ENCODE measurements at places on chromosomes 12 and 14.

DNA sequence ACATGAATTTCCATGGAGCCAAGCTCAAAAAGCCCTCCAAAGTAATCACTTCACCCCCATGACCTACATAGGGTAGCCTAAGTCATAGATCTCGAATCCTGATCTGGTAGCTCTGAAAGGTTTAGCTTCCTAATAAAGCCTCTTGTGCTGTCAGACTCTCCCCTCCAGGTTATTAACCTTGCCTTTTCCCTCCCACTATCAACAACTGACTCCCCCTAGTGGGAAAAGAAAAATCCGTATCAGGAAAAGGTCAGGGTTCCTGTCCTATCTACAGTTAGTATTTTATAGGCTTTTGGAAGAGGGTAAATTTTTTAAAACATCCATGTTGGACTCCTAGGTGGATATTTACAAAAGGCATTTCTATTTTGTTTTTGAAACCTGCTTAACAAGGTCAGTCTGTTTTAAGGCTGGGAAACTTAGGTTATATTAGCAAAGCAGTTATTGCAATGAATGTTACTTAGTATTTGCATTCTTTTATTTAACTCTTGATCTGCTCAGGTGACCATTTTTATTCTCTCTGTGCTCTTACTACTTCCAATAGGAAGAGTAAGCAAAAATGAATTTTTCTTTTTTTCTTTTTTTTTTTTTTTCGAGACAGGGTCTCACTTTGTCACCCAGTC lies 8.0 kb downstream of the YY1 start:
- ATAC-seq: peak; percentile 50

DNA sequence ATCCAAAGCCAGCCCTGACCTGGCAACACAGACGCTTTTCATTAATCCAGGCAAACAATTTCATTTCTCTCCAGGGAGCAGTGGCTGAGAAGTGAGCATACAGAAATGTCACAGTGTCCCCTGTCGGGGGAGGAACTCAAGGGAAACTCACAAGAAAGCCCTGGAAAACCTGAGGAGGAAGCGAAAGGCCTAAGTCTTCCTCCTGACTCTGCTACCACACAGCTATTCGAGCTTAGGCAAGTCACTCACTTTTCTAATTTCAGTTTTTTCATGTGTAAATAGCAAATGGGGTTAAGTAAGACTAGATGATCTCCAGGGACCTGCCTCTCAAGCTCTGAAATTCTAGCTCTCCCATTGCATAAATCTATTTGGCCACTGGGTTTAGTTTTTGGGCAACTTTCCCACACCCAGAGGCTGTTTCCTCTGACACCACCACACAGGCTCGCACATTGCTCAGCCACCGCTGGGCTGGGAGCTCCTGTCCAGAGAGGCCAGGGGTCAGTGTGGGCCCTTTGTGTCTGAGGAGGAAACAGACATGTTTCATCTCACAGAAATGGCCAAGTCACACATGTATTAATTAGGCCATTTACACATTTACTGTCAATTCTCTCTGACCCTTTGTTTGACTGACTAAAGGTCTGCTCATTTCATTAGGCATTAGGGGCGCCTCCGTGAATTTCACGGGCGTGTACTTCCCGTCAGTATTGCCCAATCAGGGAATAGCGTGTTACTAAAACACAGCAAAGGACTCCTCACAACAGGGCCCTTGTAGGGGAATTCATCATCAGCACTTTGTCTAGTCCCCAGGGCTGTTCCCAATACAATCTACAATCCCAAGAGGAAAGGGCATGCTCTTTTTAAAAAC lies 9.8 kb upstream of the PNMA1 start:
- peak; percentile 89 for ATAC-seq

DNA sequence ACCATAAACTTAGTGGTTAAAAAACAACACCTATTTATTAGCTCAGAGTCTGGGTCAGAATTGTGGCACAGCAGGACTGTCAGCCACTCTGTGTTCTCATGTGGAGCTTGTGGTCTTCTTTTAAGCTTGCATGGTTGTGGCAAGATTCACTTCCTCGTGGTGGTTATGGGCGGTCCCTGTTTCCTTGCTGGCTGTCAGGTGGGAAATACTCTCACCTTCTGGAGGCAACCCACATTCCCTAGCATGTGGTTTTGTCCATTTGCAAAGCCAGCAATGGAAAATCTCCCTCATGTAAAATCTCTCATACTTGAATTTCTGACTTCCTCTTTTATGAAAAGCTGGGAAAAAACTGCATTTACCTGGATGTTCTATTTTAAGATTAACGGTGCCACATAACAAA lies 229.8 kb downstream of the ALX1 start:
- no peak for ATAC-seq

- ATAC-seq: no peak
These were observed 307.6 kb upstream of the FLRT2 start for GRCh38 chr14:85222341-85222740.

GRCh38 chr14:63454863-63455622 lies 88.1 kb downstream of the PPP2R5E start:
- ATAC-seq: no peak

GRCh38 chr12:131117438-131118245 lies 163.9 kb downstream of the ADGRD1 start:
- no peak for ATAC-seq

DNA sequence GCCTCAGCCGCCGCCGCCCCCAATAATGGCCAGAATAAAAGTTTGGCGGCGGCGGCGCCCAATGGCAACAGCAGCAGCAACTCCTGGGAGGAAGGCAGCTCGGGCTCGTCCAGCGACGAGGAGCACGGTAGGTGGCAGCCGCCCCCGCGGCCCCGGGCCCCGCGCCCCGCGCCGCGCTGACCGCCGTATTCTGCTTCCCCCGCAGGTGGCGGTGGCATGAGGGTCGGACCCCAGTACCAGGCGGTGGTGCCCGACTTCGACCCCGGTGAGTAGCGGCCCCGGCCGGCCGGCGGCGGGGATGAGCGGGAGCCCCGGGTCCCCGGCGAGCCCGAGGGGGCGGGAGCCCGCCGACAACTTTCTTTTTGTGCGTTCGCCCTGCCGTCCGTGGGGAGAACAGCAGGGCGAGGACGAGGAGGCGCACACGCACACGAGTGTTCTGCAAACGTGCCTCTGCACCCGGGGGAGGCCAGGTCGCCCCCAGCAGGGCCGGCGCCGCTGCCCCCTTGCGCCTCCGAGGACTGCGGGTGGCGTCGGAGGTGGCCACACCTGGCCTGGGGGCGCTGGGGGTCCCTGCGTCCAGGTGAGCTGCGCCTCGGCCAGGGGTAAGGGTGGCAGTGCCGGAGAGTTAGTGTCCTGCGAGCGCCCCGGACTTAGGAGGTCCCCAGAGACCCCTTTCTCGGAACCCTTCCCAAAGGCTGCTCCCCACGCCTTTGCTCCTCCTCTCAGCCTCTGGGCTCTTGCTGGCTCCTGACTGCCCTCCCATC lies 794 bp downstream of the RCOR1 start:
- peak; percentile 13 for ATAC-seq

- peak; percentile 98 for ATAC-seq
These were observed at the start of gene BICD1 for GRCh38 chr12:32106517-32107358. BICD1 (plus strand) TSS chr12:32106847; CDS start chr12:32107332, 485 bp downstream.

DNA sequence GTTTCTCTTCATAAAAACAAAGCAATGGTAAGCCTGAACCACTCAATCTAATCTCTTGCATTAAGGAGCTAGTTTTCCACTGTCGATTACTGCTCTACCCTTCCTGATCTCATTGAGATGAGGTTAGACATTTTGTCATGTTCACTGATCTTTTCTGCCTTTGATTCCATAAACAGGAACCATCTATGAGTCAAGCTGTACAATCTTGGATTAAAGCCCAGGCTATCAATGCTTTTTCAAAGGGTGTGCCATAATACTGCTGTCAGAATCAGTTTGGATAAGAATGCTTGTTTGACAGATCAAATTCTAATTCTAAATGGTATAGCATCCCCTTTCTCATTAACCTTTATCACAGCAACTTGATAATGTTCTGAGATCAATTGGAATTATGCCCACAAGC lies 16.1 kb downstream of the GRIP1 start:
- ATAC-seq: no peak

GRCh38 chr12:93957870-93958269 lies 190.5 kb upstream of the PLXNC1 start:
- no peak for ATAC-seq

DNA sequence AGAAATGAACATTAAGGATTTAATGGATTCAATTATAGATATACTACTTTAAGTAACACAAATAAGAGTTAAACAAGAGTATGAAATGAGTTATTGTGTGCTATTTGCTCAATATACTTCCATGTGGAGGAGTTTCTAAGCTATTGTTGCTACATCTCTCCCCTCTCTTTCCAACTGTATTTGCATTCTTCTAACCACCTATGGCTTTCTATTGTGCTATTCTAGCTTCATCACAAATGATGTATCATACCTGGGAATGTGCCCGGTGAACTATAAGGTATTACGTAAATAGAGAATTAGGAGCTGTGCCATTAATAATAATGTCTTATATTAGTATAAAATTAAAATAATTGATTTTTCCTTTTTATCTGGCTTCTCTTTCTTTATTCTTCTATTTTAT lies 87.1 kb upstream of the PLEKHG7 start:
- no peak for ATAC-seq

- ATAC-seq: no peak
These were observed 235.4 kb downstream of the SUDS3 start for GRCh38 chr12:118611770-118612169.

- no peak for ATAC-seq
These were observed 99.9 kb downstream of the ADGRD1 start for GRCh38 chr12:131053567-131053966.

DNA sequence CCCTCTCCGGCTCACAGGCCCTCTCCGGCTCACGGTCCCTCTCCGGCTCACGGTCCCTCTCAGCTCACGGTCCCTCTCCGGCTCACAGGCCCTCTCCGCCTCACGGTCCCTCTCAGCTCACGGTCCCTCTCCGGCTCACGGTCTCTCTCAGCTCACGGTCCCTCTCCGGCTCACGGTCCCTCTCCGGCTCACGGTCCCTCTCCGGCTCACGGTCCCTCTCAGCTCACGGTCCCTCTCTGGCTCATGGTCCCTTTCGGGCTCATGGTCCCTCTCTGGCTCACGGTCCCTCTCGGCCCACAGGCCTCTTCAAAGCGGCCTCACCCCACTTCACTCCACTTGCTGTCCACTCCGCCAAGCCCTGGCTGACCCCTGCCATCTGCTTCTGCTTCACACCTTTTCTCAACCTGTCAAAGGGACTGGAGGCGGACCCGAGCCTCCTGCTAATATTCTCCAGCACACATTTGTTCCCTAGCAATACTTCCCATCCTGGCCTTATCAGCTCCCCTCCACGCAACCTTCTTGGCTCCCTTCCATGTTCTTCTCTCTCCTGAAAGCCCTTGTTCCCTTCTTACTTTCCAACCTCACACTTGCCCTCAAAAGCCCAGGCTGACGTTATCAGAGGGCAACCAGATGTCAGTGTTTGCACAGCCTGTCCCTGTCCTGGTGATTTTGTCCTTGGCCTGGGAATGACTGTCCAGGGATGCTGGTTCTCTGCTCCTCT lies 176.7 kb downstream of the CALM1 start:
- no peak for ATAC-seq

DNA sequence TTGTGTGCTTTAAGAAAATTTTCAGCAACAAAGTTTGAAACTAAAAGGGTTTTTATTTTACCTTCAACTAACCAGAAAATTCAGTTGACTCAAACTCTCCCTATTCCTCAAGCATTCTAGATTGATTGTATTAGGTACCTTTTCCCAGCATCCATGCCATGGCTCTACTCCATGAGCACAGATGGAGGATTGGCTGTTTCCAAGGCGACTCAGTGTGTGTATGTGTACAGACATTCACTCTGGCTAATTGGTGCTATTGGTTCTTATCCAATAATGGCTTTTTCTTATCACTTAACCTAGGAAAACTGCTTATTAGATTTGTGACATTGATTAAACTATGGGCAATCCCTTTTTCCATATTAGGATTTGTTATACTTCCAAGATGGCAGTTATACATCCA lies 202.6 kb downstream of the ANO6 start:
- no peak for ATAC-seq

DNA sequence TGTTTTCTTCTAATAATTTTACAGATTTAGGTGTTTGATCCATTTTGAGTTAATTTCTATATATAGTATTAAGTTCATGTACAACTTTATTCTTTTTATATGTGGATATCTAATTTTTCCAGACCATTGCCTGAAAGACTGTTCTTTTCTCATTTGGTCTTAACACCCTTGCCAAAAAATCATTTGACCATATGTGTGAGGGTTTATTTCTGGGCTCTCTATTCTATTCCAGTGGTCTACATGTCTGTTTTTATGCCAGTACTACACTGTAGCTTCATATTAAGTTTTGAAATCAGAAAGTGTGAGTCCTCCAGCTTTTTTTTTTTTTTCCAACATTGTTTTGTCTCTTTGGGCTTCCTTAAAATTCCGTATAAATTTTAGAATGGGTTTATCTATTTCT lies 554.1 kb downstream of the KCNH5 start:
- no peak for ATAC-seq

DNA sequence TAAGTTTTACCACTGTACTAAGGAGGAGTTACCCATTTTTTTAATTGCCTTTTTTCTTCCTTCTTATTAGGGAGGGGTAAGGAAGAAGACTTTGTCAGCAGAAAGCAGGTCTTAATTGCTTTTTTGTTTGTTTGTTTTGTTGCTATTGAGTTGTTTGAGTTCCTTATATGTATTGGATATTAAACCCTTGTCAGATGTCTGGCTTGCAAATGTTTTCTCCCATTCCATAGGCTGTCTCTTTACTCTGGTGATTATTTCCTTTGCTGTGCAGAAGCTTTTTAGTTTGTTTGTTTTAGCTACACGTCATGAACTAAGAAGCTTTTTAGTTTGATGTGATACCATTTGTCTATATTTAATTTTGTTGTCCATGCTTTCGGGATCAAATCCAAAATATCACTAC lies 13.3 kb downstream of the SPIC start:
- ATAC-seq: no peak

GRCh38 chr14:73846947-73847346 lies 4.7 kb upstream of the PTGR2 start:
- ATAC-seq: no peak

- no peak for ATAC-seq
These were observed 21.5 kb downstream of the FAM222A start for GRCh38 chr12:109735051-109735521.

DNA sequence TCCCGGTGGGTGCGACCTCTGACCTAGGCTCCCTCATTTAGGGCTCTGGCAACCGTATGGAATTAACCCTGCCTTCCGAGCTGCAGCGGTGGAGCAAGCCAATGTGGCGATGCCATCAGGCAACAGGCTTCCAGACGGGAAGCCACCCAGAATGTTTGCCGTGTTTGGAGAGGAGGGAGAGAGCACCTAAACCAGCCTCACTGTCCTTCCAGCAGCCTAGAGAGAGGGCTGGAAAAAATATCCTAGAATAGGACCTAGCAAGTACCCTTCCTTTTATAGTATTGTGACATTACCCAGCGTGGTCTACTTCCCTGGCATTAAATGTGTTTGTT lies 287 bp upstream of the SLC2A13 start:
- ATAC-seq: peak; percentile 47

DNA sequence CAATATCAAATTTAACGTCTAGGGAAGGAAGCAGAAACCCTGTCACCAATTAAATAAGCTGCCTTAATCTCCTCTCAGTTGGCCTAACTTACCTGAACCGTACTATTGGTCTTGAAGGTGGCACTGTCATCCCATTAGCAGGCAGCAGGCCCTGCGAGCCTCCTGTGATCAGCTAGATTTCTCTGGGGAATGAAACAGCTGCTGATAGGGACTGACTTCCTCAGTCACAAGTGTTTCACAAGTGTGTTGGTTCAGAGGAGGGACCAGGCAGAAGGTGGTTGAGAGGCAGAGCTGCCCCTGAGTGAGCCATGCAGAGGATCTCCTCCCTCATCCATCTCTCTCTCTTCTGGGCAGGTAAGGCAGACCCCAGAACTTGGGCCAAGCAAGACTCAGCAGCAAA lies 166.8 kb downstream of the DAD1 start:
- no peak for ATAC-seq

GRCh38 chr14:63777024-63777423 lies 49.2 kb upstream of the SGPP1 start:
- ATAC-seq: no peak
